ENCODE measurements at places on chromosomes 16 and 17.
A peak's percentile ranks its signal among the peaks of the same experiment; 100 is the strongest.

DNA sequence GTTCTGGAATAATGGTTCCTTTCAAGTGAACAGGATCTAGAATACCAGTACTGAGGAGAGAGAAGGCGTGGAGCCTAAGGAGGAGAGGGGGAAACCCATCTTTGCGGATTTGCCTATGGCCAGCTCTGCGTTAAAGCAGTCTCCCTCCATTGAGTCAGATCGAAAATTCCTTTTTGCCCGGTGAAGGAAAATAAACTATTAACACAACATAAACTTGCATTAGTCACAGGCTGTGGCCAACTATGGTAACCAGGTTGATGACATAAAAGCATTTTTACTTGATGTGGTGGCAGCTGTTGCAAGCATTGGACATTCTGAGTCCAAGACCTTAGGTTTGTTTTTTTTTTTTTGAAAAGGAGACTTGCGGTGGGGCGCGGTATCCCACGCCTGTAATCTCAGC lies 8.9 kb downstream of the LDAF1 start:
- DNase-seq: no peak

DNA sequence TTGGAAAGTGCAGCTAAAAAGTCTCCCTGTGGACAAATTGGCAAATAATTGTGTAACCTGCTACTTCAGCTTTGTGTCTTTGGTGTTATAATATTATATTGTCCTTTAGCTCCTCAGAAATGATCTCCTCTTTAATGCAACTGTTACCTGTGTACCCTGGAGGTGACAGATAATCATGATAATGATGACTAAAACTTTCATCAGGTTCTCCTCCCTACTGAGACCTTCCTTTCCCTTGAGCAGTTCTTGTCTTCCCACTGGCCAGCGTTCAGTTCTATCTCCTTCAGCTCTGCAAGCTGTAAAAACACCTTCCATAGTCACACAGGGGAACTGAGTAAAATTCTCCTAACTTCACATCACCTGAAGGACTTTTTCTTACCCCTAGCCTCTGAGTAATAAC lies 14.7 kb downstream of the KRT12 start:
- no peak for DNase-seq

DNA sequence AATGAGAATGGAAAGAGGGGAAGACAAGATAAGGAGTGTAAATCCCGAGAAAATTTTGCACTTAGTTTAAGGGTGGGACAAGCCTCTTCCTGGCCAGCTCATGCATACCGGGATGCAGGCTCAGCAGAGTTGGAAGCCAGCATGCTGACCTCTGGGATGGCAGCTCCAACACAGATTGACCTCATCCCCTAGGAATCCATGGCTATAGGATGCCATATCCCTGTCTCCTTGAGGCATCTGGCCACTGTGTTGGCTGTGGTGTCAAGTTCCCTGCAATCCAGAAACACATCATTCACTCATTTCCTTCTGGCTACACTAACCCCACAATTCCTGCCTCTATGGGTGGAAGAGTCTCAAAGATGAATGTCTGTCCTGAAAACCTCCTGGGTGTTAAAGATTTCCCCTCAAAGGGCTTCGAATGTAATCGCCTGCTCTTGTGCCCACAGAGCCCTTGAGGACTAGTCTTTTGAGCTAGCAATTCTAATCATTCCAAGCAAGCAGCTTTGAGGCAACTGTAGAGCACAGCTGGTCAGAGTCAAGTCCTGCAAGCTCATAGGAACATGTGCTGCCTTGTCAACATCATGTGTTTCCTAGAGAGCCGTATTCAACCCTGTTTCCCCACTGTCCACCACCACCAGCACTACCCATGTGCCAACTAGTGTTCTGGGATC lies 141.4 kb downstream of the PMP22 start:
- DNase-seq: no peak

- DNase-seq: no peak
Measured at GRCh38 chr16:86734543-86735460, 156.5 kb downstream of the FOXL1 start.

DNA sequence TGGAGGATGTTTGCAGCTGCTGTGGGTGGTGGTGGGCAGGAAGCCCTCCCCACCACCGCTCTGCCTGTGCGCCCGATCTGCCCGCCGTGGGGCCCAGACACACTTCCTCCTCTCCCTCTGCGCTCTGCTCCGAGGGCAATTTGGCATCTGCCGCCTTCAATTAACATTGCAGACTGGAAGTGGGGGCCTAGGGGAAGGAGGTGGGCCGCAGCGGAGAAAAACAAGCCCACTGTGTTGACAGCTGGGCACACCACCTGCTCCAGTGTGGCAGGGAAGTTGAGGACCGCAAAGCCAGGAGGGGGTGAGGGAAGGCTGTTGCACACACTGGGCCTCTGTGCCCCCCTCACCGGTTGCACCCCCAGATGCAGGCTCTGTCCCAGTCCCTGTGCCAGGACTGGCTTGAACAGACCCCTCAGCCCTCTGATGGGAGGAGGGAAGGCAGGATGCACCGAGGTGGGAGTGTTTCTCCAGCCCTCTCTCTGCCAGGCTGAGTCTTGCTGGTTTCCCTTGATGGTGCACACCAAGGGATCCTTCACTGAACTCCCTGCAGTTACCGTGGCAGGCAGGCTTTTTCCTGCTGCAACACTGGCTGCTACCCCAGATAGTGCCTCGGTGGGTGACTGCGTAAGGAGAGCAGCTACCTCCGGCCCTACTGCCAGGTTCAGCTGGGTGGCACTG lies 72.8 kb upstream of the MED9 start:
- DNase-seq: no peak

GRCh38 chr17:50803676-50804075 lies 31.7 kb upstream of the WFIKKN2 start:
- DNase-seq: no peak

GRCh38 chr17:81428121-81428515 lies 32.9 kb downstream of the BAHCC1 start:
- DNase-seq: no peak

DNA sequence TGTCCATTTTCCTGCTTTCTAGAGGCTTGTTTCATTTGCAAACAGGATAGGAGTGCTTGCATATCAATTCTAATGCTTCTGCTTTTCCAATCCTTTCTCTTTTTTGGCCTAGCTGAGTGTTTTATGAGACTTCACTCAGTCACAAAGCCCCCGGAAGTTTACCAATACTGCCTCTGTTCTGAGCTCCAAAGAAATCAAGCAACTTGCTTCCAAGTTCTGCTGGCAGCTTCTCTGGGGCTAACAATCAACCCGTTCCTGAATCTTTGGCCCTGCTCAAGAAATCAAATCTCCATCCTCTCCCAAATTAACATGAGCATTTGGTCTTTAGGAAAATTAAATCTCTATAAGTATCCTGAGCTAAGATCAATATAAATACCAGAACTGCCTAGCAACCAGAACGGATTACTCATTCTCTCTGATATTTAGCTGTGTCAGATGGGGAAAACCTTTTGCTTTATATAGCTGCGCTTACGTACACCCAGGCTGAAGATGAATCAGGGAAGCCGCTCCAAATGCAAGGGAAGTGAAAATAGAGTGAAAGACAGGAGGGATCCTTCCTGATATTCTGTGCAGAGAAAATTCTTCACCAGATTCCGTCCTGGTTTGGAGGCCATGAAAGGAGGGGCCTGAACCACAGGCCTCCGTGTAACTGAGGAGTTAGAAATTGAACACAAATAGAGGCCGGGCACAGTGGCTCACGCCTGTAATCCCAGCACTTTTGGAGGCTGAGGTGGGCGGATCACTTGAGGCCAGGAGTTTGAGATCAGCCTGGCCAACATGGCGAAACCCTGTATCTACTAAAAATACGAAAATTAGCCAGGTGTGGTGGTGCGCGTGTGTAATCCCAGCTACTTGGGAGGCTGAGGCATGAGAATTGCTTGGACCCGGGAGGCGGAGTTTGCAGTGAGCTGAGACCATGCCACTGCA lies 23.3 kb upstream of the GRB2 start:
- DNase-seq: no peak

DNA sequence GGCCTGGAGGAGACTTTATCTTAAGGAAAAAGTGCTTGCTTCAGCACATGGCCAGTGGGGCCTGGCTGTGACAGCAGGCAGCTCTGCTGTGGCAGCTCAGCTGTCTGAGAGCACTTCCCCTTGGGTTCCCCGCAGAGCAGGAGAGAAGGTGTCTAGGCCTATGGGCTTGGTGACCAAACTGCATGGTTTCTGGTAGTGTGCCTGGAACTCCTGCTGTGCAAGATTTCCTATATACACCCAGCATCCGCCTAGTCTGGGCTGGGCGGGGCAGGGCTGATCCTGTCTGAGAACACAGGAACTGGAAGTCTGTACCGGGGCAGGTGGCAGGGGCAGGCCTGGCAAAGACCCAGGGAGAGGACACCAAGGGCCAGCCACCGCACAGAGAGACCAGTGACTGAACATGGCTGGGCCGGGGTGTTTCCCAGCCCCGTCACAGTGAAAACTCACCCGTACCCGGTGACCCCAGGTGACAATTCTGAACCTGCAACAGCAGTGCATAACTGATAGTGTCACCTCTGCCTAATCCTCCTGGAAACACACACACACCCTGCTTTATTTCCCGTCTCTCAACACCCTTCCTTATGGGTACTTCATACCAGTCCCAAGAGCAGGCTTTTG lies 39.3 kb downstream of the CHD9 start:
- peak; percentile 88 for DNase-seq

DNA sequence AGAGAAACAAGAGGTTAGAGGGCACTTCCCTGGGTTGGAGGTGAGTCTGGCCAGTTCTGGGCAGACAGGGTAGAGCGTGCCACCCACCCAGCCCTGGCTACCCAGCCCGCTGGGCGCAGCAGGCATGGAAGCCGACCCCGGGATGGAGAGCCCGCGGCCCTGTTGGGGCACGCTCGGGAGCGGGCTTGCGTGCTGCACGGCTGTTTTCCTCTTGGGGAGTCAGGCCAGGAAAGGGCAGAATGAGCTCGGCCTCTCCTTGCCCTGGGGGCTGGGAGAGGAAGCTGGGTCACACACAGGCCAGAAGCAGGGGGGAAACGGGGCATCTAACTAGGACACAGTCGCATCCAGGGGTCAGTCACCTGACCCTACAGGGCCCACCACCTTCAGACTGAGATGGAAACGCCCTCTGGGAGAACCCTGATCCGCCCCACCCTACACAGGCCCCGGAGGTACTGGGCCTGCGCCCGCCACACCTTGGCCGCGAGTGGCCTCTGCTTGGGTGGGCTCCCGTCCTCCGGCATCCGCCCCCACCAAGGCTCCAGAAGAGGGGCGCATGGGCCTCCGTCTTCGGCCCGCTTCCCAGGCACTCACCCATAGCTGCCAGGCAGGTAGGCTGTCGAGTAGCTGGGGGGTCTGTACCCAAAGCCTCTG lies 1.2 kb downstream of the SOX15 start:
- no peak for DNase-seq

GRCh38 chr17:18038149-18038850 lies 668 bp downstream of the ATPAF2 start:
- no peak for DNase-seq

GRCh38 chr16:28250999-28251398 lies 39.2 kb upstream of the XPO6 start:
- no peak for DNase-seq

DNA sequence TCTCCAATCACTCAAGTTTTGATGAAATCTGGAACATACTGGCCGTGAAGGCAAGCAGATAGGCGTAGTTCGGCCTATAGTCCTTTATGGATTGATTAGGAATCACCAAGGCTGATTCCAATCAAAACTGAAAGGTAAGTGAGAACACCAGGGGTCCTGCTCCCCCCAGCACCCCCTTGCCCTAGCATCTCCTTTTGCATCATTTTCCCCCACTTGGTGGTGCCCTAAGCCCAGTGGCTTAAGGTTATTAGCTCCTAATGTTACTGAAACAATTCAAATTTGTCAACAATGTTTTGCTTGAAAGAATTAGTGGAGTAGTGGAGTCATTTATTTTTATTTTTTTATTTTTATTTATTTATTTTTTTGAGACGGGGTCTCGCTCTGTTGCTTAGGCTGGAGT lies 4.9 kb downstream of the SLFN14 start:
- DNase-seq: no peak

DNA sequence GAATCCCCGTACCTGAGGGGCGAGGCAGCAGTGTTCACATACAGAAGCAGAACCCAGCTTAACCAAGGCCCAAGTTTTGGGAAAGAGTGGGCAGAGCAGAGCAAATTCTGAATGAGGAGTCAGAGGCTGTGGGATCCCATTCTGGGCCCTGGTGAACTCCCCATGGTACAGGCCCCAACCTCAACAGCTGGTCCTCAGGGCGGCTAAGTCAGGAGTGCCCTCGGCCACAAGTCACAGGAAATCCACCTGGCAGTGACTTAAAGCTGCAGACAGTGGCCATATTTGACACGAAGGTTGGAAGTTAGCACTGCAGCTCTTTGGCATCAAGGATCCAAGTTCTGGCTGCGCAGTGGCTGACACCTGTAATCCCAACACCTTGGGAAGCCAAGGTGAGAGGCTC lies 237.1 kb downstream of the PARN start:
- DNase-seq: no peak

DNA sequence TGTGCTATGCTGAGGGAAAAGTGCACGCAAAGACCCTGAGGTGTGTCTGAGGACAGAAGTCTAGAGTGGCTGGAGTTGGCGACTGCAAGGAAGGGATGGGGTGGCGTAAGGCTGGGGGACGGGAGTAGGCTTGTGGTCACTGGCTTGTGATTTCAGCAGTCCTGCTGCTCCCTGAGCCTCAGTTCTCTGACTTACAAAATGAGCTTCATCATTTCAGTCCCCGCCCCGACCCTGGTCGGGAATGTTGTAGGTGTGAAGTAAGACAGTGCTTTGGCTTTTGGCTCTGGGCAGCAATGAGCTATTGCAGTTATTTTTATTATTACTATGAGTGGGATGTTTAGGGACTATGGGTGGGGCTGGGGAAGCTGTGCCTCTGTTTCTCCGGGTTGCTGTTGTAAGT lies 8.6 kb downstream of the ADGRG1 start:
- no peak for DNase-seq

GRCh38 chr17:9236286-9237052 lies 215.2 kb downstream of the NTN1 start:
- no peak for DNase-seq

- peak; percentile 77 for DNase-seq
Measured at GRCh38 chr17:7846765-7847661, 7.9 kb upstream of the TMEM88 start.

GRCh38 chr17:82029391-82029790 lies 2.1 kb upstream of the RAC3 start:
- DNase-seq: no peak

DNA sequence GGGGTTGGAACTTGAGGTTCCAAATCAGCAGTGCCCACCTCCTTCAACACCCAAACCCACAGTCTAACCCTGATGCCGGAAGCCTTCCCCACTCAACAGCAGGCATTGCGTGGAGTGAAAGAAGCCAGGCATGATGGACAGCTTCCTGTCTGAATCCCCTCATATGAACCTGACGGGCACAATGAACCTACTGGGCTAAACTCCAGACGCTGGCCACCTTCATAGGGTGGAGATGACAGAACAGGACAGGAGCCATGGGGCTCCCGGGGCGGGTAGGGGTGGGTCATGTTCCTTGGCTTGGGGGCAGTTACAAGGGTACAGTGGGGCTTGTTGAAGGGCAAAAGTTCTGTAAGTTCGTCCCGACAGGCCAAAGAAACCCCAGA lies 460 bp upstream of the HSBP1 start:
- no peak for DNase-seq

DNA sequence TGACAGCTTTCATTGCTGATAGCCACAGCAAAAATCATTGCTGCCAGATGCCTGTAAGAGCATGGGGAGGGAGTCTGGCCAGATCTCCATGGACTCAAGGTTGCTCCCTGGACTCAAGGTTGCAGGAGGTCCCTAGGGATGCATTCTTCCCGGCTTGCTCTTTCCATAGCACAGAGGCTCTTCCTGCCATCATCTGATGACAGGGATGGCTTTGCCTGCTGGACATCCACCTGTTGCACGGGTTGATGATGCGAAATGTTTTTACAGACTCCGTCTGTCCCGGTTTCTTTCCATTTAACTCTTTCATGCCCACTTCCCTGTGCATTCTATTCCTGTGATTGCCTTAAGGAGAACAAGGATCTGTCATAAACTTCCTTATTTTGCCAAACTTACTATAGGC lies 115.6 kb upstream of the HSBP1 start:
- DNase-seq: no peak

Measured in suprapubic skin (tissue), 4 donors.